Cortex of kidney (tissue), 1 donor: ENCODE measurements at places on chromosomes 11 and 22.

DNA sequence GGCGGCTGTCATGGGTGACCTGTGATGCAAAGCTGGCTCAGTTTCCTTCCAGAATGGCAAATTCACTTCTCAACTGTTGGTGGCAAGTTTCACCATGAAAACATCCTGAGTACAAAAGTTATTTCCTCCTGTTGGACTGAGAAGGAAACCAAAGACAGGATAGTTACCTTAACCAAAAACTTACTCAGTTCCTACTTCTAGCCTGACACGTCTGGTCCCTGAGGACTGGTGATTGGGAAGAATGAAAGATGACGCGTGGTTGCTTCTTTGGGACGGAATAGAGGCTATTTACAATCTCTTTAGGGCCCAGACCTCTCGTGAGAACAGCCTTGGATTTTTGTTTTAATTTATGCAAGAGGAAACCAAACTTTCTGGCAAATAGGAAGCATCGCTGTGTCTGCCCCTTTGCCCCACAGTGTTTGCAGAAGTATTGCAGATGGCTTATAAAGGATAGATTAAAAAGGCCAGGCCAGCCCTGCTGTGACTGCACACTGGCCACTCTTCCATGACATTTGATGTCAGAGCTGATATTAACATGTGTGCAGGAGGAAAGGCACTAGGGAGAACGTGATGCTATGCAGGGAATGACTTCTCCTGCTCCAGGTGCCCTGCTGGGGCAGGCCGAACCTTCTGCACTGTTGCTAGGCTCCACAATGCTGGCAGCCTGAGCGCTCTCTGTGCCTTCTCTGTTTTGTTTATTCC is 7.6 kb downstream of the VPS26B start:
- no peak for DNase-seq

- no peak for DNase-seq
These were observed 270.5 kb upstream of the SORL1-AS1 start for GRCh38 chr11:121723246-121723741.

GRCh38 chr11:77501758-77502157 is 27.9 kb upstream of the PAK1 start:
- DNase-seq = no peak

DNA sequence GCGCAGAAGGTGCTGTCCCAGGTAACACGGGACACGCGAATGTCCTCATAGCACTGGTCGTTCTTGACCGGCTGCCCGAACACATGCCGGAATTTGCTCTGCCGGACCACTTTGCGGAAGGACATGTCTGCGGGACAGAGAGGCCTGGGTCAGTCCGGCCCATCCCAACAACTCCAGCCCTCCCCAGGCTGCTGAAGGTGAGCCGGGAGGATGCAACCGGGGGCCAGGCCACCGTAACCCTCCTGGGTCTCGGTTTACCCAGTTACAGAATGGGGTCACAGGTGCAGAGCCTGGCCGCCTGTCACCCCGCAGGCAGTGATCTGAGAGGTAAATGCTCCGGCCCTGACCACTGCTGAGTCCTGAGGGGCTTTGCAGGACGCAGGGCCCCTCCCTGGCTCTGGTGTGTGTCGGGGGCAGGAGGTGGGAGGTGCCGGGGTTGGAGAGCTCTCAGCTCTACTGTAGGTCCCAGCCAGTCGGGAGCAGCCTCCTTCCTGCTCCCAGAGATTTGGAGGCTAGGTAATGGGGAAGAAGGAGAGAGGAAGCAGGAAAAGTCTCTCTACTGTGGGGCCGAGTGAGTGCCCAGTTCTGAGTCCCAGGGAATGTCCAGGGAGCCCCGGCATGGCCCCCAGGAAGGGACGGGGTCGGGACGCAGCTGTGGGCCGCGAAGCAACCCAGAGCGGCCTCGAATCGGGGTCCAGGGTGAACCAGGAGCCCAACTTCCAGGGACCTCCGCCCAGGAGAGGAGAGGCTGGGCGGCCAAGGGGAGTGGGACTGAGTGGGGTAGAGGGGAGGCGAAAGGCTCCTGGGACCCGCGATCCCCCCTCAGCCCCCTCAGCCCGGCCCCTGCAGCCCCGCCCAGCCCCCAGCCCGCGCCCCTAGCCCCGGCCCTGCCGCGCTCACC is 522 bp downstream of the CORO1B start:
- no peak for DNase-seq

DNA sequence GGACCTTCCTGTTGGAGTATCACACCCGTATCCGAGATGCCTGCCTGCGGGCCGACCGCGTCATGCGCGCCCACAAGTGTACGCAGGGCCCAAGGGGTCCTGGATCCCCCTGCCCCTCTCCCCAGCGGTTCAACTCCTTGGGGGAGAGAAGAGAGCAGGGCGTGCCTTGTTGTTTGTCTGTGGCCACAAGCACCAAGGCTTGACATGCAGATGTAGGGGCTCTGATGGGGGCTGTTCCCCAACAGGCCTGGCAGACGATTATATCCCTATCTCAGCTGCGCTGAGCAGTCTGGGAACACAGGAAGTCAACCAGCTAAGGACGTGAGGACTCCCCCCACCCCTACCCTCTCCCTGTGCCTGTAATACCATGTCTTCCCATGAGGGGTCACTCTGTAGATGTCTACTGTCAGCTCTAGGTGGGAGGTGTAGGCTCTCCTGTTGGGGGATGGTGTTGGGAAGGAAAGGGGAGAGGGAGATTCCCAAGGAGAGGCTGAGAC is 6.8 kb downstream of the CFL1 start:
- DNase-seq = no peak

- no peak for DNase-seq
These were observed 1.6 kb downstream of the KCNK4 start for GRCh38 chr11:64292460-64293254.

DNA sequence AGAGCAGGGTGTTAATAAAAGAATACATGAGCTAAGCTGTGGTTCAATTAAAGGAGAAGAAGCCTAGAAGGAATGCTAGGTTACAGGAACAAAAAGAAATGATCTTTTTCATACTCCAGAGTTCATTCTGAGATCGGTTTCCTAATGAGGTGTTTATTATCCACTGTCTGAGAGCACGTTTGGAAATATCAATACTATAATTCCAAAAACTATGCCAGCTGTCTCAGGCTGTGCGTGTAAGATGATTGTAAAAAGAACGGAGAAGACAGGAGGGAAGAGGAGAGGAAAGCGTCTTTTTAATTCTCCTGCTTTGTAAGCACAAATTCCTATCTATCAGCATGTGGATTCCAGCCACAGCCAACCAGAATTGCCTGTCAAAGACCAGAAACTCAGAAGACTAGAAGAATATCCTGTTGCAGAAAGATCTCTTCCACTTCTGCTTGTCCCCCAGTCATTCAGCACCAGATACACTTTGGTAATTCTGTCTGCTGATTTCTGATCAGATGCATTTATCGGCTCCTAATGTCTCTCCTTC is 25.7 kb downstream of the APOL5 start:
- no peak for DNase-seq

DNA sequence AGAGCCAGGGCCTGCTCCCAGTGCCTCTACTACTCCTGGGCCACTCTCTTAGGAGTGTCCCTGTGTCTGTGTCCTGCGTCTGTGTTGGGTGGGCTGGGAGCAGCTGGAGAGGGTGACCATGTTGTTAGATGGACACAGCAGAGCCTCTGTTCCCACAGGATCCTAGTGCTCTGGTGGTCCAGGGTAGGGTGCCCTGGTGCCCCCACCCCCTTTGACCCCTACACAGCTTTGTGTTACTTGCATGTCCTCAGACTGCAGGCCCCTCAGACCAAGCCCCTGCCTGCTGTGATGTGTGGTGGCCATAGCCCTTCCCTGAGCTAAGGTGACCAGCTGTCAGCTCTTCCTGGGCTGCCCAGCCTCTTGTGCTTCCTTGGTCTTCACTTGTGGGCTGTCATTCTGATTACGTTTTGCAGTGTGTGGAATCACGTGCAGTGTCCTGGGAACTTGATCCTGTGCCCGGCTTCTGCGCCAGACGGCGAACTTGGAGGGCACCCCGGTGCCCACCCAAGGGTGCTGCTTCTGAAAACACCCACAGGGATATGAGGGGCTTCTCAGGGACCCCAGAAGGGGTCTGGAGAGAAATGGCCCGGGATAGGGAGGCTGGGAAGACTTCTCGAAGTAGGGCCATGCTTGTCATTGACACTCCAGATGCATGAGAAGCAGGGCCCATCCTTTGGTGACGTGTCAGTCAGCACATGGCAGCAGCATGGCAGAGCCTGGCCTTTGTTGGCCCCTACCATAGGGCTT is 1.5 kb downstream of the TANGO2 start:
- DNase-seq = no peak

- DNase-seq = no peak
These were observed 6.7 kb downstream of the ZC3H7B start for GRCh38 chr22:41308054-41308453.

DNA sequence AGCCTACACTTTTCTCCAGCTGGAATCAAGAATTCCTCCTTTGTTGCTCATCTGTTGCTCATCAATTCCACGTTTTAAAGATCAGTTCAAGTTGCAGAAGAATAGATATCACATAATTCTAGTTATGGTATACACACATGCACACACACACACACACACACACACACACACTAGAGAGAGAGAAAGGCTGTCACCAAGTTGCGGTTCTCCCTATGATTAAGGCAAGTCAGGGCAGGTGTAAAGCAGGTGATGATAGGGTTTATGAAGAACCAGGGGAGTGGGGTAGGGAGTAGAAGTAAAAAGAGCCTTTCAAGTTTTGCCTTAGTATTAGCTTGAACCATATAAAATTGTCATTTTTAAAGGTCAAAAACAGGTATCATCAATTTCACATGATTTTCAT is 31.7 kb upstream of the TMPRSS4 start:
- DNase-seq = no peak

GRCh38 chr11:112931703-112932102 is 29.5 kb upstream of the NCAM1 start:
- no peak for DNase-seq

- DNase-seq = no peak
These were observed 35.7 kb downstream of the SIK3 start for GRCh38 chr11:117062498-117062897.

DNA sequence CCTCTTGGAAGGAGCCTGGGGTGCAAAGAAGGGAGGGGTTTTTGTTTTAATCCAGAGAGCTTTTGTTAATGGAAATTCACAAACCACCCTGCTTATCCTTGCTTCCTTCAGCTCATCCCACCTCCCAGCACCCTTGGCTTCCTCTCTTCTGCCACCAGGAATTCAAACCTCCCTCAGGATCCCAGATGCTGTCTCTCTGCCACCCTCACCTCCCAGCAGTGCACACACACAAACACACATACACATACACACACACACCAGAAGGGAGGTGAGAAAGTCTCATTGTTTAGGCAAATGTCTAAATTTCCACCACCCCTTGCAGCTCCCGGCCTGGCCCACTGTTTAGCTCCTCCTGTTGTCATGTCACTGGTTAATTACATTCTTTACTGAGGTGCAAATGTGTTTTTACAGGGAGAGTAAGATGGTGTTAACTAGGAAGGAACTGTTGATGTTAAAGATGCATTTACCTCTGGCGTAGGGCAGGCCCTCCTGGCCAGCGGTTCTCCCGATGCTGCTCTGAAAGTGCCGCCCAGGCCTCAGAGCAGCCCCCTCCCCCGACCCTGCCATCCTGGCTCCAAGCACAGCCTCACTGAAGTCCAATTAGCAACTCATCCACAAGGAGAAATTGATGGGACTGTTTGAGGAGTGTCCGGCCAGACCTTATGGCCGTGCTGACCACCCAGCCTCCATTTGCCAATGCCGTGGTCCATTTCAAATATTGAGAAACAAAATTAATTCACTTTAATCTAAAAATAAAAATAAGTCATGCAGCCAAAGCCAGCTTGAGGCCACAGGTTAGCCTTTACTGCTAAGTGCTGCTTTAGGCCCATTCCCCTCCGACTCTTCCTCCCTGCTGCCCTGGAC is 165.4 kb downstream of the FEZ1 start:
- no peak for DNase-seq

DNA sequence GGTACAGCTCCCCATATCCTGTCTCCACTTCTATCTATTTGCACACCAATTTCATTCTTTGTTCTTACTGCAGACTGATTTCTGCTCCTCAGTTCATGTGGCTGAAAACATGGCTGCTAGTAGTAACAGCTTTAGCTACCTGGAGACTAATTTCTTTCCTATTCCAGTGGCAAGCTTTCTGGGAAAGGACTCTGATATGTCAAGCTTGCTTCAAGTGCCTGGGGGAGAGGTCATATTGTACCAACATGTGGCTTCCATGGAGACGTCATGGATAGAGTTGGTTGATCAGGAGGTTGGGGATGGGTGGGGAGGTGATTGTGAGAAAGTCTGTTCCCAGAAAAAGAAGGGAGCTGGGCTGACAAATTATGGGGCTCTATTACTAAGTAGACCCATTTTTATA is 44.9 kb downstream of the ADM start:
- no peak for DNase-seq

DNA sequence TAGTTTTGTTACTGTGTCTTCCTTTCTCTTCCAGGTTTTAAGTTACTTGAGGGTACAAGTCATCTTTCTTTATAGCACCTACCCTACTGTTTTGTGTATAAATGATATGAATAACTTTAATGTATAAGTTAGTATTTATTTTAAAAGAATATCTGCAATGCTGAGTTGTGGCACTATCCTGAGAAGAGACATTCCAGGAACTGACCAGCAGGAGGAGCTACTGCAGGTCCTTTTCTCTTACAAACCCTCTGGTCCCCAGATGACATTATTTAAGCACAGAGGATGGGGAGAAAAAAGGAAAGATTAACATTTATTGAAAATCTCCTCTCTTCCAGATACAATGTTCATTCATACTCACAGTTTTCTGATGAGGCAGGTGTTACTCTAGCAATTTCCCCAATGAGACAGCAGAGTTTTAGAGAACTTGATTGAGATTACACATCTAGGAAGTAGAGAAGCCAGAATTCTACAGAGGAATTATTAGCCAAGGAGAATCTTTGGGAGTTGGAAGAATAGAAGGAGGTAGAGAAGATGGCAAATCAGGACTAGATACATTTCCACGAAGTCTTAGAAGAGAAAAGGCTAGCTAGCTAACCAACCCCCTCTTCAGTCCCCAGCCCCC is 541.2 kb upstream of the API5 start:
- DNase-seq = no peak

GRCh38 chr11:69242266-69242920 is 51.6 kb upstream of the MYEOV start:
- DNase-seq = no peak

DNA sequence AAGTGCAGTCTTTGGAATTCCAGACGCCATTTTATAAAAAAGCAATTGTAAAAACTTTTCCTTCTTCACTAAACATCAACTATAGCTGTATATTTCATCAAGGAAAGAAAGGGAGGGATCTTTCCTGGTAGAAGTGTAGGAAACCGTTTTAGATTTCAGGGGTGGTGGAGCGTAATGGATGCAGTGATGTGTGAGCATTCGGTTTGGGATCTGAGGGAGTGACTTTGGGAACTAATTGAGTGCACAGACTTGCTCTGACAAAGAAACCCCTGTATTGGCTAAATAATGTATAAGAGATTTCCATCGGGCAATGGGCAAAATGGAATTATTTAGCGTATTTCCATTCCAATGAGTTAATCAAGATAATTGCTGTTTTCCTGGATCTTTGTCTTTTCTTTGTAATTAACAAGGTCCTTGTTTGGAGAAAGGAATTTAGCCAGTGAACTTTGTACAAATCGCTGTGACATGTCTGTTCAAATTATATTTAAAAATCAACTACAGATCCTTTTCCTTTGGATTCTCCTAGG is 125.0 kb upstream of the NARS2 start:
- no peak for DNase-seq

GRCh38 chr22:37351232-37351631 is 68.9 kb downstream of the CYTH4 start:
- no peak for DNase-seq

GRCh38 chr11:42462558-42463310 is 849.1 kb upstream of the API5 start:
- DNase-seq = no peak
